ENCODE measurements at places on chromosomes 16 and 17.

DNA sequence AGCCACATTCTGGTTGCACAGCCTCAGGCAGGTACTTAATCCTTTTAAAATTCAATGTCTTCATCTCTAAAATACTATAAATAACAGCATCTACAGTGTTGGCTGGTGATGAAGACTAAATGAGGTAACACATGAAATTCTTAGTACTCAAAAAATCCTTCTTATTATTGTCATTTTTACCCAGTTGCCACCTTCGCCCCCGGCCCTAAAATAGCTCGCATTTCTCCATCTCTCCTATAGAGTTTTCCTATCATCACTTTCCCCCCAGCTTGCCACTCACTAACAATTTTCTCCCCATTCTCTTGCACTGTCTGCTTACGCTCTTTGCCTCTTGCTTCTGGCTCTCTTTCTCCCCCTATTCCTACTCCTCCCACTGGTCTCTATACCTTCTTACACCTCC is 59.9 kb upstream of the MARCHF10 start:
- DNase-seq, result no peak

GRCh38 chr17:54901230-54901822 is 674 bp downstream of the TOM1L1 start:
- DNase-seq, result no peak

- peak; percentile 3 for DNase-seq
Observed at GRCh38 chr17:42459801-42460281, 1.2 kb downstream of the ATP6V0A1 start.

- DNase-seq, result no peak
Observed at GRCh38 chr17:760371-760770, 8.3 kb upstream of the GEMIN4 start.

- no peak for DNase-seq
Observed at GRCh38 chr16:78783570-78784079, 684.2 kb downstream of the WWOX start.

- DNase-seq, result no peak
Observed at GRCh38 chr17:39187152-39187830, 10.2 kb downstream of the CACNB1 start.

- no peak for DNase-seq
Observed at GRCh38 chr17:69533481-69534234, 119.2 kb downstream of the MAP2K6 start.

- no peak for DNase-seq
Observed at GRCh38 chr16:27924411-27925118, 138.9 kb downstream of the GSG1L start.

- no peak for DNase-seq
Observed at GRCh38 chr17:19654896-19655295, 6.3 kb downstream of the ALDH3A2 start.

DNA sequence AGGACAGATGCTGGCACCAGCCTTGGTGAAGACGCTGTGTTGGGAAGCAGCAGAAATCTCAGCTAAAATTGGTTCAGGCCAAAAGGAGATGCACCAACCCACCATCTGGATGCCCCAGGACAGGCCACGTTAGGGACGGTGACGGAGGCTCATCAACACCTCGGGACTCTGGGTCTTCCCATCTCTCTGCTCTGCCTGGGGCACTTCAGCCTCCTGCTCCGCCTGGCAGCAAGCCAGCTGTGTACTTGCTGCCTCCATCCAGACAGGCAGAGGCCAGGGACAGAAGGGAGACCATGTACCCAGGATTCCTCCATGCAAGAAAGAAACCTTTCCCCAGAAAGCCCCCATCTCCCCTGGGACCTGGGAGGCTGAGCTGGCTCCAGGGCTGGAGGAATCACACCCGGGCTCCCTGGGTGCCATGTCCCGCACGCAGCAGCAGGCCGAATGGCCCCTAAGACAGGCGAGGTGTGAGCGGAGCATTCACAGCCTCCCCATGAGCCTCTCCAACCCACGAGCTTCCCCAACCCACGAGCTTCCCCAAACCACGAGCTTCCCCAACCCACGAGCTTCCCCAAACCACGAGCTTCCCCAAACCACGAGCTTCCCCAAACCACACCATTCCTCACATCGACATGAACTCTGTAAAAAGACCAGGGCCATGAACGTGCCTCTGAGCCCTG is 274.5 kb downstream of the C16orf95 start:
- no peak for DNase-seq

DNA sequence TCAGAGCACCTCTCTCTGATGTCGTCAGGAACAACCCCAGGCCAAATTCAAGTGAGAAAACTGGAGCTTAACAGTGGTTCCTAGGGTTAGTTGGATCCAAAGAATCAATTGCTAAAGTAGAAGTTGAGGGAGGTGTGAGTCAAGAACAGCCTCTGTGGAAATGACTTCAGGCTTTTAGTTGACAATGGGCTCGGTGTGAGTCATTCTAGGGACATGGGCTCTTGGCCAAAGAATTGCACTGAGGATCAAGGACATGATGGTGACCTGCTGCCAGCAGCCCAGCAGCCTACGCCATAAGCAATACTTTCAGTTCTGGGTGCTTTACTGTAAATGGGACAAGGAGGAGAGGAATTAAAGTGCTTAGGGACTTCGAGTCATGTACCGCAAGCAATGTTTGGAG is 32.1 kb upstream of the SMURF2 start:
- no peak for DNase-seq

DNA sequence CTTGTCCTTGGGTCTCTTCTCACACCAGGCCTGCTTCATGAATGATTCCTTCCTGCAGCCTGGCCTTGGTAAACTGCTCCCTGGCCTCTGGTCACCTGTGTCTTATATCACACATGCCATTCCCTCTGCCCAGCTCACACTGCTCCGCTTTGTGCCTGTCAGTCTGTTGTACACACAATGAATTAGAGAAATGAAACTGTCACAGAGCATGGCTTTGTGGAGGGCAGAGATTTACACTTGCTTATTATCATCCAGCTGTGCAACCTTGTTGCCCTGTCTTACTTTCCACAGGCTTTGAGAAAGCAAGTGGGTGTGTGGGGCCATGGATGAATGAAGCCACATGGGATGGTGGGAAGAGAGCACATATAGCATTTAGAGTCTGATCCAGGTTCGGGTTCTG is 22.4 kb downstream of the ALDH3A2 start:
- DNase-seq, result no peak

DNA sequence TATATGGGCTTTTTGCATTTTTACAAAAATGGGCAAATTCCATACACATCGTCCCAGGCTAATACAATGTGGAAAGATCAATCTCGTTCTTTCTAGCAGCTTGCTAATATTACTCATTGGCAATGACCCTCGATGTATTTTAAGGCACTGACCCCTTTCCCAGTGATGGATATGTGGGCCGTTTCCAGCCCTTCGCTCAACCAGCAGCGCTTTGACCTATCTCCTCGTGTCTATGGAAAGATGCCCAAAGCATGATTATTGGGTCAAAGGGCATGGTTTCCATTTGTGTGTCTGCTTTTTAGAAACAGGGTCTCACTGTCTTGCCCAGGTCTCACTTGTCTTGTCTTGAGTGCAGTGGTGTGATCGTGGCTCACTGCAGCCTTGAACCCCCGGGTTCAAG is 273.8 kb downstream of the MRTFB start:
- DNase-seq, result no peak

DNA sequence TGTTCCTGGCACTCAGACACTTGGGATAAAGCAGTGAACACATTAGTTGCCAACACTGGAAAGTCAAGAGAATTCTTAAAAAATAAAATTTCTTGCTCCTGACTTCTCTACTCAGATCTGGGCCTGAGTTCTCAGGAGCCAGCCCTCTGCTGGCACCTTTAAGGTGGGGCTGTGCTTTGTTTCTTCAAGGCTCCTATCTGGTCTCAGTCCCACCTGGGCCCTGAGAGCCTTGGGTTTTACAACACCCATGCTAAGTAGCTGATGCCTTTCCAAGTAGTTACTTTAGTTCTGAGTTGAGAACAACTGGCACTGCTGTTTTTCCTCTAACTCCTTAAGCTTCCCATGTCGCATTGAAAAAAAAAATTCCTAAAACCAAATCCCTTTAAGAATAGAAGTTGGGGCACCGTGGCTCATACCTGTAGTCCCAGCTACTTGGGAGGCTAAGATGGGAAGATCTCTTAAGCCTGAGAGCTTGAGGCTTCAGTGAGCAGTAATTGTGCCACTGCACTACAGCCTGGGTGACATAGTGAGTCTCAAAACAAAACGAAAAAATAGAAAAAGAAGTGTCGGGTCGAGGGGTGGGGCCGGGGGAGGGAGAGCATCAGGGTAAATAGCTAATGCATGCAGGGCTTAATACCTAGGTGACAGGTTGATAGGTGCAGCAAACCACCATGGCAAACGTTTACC is 16.6 kb downstream of the CHAD start:
- no peak for DNase-seq

- DNase-seq, result no peak
Observed at GRCh38 chr16:11061629-11062270, 117.4 kb downstream of the CLEC16A start.

GRCh38 chr17:40722241-40722640 is 18.7 kb upstream of the KRT24 start:
- no peak for DNase-seq

DNA sequence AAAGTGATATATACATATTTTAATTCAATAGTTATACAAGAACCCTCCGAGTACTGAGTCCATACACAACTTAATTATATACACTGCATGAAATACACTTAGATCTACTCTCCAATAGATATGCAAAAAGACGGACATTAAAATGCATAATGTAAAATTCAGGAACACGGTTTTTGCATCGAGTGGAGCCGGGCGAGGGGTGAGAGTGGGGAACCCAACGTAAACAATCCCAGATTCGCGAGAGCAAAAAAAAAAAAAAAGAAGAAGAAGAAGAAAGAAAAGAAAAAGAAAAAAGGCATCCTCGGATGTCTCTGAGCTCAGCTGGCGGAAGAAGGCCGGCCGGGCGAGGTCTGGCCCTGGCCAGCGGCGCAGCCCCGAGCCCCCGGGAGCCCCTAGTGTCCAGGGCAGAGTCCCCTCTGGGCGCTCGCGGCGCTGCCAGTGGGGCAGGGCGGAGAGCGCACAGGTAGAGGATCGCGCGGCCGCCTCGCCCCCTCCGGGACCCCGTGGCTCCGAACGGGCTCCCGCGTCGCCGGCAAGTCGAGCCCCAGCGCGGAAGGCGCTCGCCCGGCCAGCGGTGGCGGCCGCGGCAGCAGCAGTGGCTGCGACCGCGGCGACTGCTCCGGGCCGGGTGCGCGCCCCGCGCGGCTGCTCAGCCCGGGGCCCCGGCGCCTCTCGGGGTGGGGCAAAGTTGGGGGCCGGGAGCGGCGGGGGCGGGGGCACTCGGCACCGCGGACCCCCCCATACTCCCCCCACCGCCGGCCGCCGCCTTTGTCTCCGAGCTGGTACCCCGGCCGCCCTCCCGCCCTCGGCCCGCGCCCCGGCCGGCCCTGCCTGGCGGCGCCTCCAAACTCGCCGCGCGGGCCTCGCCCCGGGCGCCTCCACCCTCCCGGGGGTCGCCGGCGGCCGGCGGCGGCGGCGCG is 9.6 kb upstream of the ZFHX3 start:
- no peak for DNase-seq

GRCh38 chr17:49224198-49224996 is 6.2 kb downstream of the PHOSPHO1 start:
- DNase-seq, result peak; percentile 71

- no peak for DNase-seq
Observed at GRCh38 chr17:80117491-80118401, 16.4 kb downstream of the GAA start.

DNA sequence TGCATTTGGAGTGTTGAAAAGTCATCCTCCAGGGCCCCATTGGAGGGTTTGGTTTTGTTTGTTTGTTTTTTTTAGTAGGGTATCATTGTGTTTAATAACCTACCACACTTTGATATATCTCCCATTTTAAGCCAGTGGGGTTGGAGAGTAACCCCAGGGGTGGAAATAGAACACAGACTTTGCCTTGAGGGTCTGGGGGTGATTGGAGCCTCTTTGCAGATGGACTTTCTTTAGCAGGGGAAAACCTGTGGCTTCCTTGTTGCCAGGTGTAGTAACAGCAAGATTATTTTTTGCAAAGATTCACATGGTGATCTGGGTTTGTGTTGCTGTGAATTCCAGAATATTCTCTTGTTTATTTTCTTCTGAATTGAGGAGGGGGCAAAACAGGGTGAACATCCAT is 1.5 kb downstream of the ABCC1 start:
- DNase-seq, result no peak

- no peak for DNase-seq
Observed at GRCh38 chr17:56543280-56543679, 50.2 kb upstream of the NOG start.

GRCh38 chr17:59842901-59843652 is 49.7 kb downstream of the TUBD1 start:
- DNase-seq, result peak; percentile 23

DNA sequence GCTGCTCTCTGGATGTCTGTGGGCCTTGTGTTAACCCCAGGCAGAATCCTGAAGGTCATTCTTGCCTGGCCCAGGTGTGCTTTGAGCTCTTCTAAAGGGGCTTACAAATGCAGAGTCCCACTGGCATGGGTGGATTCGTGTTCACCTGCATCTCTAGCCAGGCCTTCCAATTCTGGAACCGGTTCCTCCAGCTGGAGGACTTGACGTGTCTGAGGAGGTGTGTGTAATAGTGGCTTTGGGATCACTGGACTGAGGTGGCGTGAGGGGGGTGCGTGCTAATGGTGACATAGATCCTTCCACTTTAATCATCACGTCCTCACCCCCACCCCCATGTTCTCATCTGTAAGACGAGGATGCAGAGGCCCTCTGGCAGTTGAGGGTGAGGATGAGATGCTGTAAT is 4.8 kb downstream of the GSE1 start:
- no peak for DNase-seq

- DNase-seq, result no peak
Observed at GRCh38 chr17:30086896-30087295, 29.7 kb upstream of the NSRP1 start.

- no peak for DNase-seq
Observed at GRCh38 chr17:56158915-56159825, 5.9 kb downstream of the ANKFN1 start.

DNA sequence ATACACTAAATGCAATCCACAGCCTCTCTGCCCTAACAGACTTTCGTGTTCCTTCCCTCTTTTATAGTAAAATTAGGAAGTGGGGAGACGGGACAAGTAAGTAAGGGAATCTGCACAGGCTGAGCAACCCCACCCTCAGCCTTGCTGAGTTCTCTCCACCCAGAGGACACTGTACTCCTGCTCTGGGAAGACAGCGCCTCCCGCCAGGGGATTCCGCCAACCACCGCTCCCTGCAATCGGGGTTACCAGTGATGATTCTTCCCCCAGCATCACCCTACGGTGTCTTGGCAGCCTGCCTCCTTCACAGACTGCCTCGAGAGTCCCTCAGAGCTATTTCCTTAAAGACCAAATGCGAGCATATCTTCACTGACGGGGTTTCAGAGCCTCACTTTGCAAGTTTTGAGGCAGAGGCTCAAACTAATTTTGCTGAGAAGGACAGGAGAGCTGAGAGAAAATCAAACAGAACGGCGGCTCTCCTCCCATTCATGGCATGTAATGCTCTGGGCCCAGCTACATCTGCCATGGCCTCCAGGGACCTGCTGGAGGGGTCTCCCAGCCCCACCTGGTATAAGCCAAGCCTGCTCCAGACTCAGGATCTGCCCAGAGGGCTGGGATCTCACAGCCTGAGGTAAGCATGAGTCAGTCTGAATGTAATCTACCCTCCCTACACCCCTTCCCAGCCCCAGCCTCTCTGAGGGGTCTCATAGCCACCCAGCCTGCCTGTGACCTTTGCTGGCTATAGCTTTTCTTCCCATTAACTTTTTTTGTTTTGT is 22.7 kb upstream of the ASGR2 start:
- no peak for DNase-seq

All from CD8-positive, alpha-beta memory T cell (primary cell).